Fibroblast of gingiva (primary cell): ENCODE measurements at places on chromosomes 16 and 17.

GRCh38 chr17:42180411-42180921 is 476 bp downstream of the KCNH4 start:
- no peak for DNase-seq

GRCh38 chr16:57638381-57638780 is 10.0 kb downstream of the ADGRG1 start:
- DNase-seq, result no peak

DNA sequence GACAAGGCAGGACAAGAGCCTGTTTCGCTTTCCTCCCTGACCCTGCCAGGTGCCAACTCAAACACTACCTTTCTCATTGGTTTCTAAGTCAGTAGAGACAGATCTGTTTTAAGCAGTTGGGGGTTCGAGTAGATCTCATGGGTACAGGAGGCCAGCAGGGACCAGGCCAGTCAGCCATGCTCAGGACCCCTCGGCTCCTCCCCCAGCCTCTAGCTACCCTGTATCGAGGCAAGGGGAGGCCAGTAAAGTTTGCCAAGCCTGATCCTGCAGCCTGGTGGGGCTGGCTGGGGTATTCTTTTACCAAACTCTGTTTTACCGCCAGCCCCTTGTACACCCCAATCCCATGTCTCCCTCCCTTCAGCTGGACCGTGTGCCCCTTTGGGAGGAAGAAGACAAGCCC is 26.6 kb downstream of the OR1D5 start:
- no peak for DNase-seq

DNA sequence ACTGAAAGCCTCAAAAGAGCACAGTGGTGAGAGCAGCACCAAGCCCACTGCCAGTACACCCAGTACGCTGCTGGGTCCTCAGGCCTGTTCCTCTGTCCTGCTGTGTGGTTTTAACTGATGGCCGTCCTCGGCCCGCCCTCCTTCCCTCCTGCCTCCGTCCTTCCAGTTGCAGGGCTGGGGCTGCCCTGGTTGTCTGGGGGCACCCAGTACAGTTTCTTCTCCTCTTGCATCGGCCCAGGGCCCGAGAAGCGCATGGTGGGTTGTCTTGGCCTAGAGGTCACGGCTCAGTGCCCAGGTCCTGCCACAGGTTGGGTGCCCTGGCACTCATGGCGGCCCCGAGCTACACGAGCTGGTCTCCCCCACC is 70.8 kb upstream of the KCTD5 start:
- DNase-seq, result no peak

DNA sequence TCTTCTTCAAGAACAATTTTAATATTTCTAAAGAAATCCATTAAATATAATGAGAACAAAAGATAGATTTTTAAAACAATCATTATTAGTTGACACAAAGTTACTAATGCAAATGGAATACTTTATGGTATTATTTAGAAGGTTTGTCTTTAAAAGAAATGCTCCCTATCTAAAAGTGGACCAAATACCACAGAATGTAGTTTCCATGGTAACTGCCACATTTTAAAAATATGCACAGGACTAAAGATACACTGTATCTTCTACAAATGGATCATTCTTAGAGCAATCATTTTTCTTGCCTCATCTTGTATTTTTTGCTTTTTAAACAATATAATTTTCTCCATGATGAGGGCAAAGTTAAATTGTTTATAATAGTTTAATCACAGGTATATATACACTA is 296.0 kb downstream of the CEP112 start:
- no peak for DNase-seq

DNA sequence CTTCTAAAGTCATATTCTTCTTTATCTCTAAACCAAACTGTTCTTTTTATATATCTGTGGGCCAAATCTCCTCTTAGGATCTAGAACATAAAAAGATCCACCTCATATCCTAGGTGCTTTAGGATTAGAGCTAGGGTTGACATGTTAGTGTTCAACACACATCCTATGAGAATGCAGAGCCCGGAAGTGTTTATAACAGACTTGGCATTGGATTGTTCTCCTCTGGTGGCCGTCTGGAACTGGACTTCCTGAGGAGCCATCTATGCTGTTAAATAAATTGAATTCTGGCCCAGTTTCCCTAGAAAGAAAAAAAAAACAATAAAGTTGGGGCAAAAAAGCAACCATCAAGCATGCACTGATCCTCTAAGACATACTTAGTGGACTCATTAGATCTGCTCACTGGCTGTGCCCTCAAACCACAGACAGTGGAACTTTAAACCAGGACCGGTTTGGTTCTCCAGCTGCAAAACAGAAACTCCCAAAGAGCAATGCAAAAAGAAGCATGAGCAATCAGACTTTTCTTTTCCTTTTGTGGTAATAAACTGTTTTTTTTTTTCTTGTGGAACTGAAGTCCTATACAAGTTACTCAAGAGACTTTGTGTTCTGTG is 182.5 kb downstream of the ZNF18 start:
- DNase-seq, result no peak

DNA sequence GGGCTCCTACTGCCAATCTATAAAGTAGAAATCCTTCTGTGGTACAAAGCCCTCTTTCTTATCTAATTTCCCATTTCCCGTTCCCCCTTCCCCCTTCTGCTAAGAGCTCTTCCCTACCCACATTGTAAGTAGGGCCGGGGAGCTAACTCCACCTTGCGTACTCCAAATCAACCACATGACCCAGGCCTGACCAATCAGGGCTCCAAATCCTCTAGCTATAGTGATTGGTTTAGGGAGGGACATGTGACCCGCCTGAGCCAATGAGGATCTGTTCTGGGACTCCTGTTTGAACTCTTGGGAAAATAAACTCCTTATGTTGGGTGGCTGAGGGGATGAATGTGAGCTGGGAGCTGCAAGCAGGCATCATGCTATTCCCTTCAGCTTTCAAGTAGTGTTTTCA is 40.9 kb upstream of the MEOX1 start:
- DNase-seq, result no peak

GRCh38 chr16:4801051-4801961 is 1.1 kb downstream of the ROGDI start:
- no peak for DNase-seq

DNA sequence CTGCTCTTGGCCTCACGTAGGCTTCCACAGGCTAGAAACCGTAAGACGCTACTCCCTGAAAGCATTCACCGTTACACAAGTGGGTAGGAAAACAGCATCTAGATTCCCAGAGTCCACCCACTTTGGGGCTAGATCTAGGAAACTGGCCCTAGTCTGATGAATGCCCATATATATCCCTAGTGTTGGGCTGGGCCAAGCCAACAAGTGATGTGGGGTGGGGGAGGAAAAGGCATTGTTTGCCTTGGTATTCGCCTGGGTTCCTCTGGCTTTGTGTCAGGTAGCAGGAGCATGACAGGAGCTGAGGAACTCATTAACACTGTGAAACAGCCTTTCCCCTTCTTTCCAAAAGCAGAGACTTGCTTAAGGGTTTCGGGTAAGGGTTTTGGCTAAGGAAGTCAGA is 112.4 kb downstream of the SMG6 start:
- no peak for DNase-seq

GRCh38 chr17:45230787-45231480 is 9.2 kb downstream of the FMNL1 start:
- no peak for DNase-seq

DNA sequence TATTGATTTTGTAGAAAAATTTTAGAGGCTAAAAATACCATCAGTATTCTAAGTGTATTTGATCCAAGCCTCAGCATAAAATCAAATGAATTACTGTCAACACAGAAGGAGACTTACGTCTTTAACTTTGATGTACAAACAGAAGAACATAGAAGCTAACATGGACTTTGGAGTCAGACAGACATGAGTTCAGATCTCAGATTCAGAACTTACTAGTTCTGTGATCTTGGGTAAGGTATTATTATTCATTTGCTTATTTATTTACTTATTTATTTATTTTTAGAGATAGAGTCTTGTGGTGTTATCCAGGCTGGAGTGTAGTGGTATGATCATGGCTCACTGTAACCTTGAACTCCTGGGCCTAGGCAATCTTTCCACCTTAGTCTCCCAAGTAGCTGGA is 4.0 kb upstream of the SLFN12L start:
- DNase-seq, result no peak

GRCh38 chr17:16301963-16302855 is 51.1 kb downstream of the CENPV start:
- no peak for DNase-seq

DNA sequence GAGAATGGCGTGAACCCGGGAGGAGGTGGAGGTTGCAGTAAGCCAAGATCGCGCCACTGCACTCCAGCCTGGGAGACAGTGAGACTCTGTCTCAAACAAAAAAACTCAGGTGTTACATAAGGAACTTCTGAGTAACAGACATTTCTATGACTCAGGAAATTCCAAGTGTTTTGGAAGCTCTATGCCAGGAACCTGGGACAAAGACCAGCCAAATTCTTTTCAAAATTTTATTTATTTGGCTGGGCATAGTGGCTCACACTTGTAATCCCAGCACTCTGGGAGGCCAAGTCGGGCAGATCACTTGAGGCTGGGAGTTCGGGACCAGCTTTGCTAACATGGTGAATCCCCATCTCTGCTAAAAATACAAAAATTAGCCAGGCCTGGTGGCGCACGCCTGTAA is 5.2 kb upstream of the SH2B1 start:
- DNase-seq, result no peak

DNA sequence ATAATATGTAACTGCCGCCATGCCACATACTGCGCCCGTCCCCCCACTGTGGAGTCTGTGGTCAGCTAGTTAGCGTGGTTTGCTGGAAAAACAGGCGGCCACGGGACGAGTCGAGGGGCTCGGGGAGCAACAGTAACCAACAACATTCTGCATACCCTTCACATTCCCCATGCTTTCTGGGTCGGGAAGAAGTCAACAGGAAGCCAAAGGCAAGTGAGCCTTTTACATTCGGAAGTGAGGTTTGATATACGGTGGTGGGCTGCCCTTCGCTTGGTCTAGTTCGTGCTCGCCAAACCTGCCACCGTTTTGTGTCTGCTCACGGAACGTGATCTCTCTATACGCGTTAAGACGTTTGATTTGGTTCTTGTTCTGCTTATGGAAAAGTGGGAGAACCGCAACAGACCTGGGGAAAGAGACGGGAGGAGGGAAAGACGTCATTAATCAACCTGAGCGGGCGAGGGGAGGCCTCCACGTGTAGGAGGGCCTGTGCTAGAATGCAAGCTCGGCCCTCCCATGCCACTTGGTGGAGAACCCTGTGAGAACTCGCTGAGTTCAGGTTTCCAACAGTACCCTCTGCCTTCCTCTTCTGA is 28.9 kb upstream of the CFAP20 start:
- no peak for DNase-seq

GRCh38 chr16:397135-397661 is at the start of gene NME4:
Gene NME4, plus strand, starts transcription at chr16:397199. Its CDS starts 24 bp downstream, at chr16:397223.
- no peak for DNase-seq

DNA sequence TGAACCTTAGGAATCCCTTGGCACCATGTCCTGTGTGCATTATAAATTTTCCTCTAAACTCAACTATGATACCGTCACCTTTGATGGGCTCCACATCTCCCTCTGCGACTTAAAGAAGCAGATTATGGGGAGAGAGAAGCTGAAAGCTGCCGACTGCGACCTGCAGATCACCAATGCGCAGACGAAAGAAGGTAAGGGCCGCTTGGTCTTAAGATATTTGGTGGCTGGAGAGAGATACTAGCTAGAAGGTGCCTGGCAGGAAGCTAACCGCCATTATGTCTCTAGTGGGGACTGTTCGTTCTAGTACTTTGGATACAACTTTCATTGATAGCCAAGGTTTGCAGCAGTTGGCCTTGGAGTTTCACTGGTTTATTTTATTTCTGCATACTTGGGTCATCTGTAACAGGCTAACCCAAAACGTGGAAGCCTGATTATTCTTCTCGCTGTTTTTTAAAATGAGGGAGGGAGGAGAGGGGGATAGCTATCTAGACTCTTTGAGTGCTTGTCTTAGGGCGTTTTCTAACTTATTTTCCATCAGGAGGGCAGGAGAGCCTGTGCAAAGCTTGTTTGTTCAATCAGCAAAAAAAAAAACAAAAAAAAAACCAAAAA is 1.3 kb downstream of the RBBP6 start:
- DNase-seq, result no peak

DNA sequence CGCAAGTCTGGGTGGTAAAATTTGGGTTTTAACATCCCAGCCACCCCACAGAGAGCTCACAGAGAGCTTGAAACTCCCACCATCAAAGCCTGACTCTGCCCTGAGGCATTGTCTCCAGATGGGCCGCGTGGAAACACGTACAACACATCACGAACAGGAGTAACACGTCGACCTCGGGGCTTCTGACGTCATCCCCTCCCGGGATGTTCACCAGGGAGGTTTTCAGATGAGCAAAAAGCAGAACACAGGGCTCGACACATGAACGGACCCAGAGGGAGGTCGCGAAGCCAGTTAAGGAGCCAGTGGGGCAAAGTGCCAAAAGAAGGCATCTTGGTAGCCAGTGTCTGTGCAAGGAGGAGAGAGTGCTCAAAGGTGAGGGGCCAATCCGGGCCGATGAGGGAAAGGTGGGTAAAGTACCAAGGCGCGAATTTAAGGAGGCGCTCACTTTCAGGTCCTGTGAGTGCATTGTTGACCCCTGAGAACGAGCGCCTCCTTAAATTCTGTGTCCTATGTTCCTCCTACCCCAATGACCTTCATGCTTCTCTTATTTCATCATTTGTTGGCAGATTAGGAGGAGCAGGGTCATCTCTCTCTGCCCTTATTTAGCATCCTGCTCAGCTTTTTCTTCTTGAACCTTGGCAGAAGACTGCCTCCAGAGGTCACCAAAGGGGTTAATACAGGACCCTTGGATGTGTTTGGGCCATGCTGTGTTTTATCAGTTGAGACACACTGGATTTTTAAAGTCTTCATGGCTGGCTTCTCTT is 5.6 kb downstream of the RCVRN start:
- no peak for DNase-seq

DNA sequence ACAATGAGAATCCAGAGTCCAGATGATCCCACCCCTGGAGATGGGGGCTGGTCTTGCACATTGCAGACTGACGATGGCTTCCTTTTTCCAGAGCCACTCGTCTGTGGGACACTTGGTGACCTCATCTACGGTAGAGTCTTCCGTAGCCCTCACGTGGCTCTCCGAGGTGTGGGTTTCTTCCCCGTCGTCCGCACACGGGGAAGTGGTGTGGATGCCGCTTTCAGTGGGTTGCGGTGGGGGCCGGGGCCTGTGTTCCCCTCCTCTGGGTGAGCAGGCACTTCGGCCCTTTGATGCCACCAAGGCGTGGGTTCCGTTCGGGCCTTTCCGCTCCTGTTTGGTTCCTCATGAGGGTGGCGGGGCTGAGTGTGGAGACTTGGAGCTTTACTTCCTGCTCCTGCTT is 21.4 kb downstream of the BAIAP2 start:
- DNase-seq, result no peak

DNA sequence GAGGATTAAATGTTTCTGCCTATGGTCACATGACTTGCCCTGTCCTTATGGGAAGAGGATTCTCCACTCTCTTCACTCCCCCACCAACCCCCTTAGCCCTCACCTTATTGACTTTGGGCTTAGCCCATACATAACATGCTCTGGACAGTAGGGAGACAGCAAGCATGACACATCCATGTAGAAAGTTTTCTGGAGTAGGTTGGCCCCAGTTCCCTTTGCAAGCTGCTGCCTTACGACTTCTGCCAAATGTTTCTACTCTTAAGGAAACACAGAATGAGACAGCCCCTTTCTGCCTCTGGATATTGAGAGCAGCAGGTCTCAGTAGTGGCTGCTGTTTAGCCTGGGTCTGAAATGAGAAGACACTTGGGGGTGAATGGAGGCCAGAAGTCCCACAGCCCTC is 282.2 kb downstream of the MAP2K6 start:
- no peak for DNase-seq
